ENCODE measurements at places on chromosomes 1 and 21.
A peak's percentile ranks its signal among the peaks of the same experiment; 100 is the strongest.

DNA sequence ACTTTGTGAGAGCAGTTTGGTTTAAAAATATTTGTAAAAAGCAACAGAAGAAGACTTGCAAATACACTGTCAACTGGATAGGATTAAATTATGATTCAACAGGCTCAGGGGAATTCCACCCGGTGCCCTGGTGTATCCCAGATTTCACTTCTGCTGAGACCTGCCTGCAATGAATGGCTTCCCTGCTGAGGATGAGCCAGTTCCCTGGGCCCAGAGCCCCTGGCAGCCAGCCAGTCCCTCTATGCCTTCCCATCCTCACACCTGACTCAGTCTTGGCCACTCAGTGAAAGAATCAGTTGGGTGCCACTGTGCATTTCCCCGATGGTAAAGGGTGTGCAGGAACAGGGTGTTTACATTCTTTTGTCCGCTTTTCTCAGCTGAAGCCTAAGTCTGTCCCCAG lies 64.4 kb downstream of the KCTD3 start:
- DNase-seq, result peak; percentile 63

DNA sequence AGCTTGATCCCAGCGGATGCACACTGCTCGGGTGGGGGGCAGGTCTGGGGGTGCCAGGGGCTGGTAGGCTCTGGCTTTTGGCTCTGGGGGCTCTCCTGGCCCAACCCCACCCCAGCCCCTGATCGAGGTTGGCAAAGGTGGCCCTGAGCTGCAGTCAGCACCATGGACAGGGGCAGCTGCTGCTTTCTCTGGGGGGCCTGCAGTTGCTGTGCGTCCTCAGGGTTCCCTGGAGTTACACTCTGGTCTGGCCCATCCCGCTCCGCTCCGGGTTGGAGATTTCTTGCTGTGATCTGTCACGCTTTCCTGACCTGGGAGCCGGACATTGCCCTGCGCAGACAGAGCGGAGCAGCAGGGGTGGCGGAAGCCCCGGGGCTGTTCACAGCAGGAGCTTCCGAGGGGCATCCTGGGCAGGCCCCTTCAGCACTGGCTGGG lies 8.0 kb upstream of the PLCH2 start:
- no peak for DNase-seq

GRCh38 chr1:167092653-167093052 lies 1.2 kb upstream of the STYXL2 start:
- DNase-seq, result no peak

DNA sequence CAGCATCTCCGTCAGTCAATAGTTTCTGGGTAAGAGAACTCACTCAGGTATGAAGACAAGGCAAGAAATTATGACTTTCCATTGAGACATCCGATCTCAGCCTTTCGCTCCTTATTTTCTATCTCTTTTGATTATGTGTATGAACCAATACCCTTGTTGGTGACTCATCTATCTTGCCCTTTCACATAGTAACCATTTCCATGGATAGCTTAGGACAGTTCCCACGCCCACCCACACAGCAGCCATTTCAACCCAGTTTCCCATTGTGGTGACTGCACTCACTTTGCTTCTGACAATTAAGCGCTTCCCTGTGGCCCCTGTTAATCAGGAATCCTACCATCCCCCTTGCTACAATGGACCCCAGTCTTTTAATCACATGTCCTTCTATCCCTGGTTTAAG lies 210.6 kb upstream of the ADGRL2 start:
- DNase-seq, result no peak

DNA sequence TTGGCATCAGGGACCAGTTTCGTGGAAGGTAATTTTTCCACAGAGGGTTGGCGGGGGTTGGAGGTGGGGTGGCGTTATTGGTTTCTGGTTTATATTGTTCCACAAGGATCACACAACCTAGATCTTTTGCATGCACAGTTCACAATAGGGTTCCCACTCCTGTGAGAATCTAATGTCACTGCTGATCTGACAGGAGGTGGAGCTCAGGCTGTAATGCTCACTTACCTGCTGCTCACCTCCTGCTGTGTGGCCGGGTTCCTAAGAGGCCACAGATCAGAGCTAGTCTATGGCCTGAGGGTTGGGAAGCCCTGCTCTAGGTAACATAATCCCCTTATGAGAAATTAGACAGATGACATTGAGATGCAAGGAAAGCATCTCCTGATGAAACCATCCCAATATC lies 12.6 kb downstream of the GBP5 start:
- DNase-seq, result no peak

GRCh38 chr1:160154790-160155189 lies 3.4 kb downstream of the ATP1A4 start:
- no peak for DNase-seq

- DNase-seq, result peak; percentile 28
Measured at GRCh38 chr1:227895828-227896685, 51.7 kb downstream of the WNT9A start.

DNA sequence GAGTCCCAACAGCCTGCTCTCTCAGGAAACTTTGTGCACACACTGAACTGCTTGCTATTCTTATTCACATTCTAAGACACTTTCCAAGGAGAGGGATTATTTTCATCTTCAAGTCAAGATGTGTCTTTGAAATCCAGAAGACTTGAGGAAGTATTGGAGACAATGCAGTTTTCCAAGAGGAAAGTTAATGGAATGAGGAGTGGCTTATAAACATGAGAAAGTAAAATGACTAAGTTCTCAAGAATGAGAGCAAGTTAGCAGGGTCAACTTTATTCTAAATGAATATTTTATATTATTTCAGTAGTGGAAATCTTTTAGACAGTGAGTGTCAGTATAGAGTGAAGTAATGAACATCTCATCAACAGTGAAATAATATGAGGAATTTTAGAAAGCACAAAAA lies 1239.3 kb downstream of the MRPL39 start:
- DNase-seq, result no peak

DNA sequence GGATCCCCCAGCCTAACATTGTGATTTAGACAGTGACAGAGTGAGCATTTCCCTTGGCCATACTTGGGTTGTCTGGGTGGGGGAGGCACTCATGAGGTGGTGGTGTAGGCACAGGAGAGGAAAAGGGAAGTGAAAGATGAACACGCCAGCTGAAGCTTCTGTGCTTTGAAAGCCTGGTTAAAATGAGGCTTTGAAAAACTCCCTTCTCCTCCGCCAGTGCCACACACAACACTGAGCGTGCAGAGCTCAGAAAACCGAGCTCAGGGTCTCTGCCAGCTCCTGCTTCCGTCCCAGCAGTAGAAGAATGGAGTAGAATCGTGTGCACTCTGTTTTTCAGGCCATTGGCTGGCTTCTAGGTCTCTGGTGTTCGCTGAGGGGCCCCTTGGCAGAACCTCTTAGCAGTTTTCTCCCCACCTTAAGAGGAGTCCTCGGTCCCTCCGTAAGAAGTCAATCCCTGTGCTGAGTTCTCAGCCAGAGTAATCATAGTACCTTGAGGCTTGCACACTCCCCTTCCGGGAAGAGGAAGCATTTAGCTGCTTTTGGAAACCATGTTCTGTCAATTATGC lies 12.9 kb downstream of the PLEKHM2 start:
- no peak for DNase-seq

DNA sequence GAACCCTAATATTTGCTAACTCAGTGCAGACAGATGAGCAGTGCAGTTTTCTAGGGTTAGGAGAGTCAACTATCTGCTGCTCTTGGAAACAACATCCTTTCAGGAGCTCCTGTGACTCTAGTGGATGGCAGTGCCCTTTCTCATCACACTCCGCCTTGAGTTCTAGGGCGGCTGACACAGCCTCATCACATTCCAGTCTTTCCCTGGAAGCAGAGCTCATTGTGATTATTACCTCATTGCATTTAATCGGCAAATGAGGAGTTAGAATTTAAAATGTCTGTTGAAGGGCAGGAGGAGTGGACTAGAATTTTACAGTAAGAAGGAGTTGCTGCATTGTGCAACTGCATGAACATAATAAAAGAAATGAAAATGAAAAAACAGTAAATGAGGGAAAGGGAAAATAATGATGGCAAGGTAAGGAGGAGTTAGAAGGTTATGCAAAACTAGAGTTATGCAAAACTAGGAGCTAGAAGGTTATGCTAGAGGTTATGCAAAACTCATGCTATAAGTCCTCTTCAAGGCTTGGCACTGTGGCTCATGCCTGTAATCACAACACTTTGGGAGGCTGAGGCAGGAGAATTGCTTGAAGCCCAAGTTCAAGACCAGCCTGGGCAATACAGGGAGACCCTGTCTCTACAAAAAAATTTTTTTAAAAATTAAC lies 6.9 kb upstream of the PTGFRN start:
- DNase-seq, result no peak

DNA sequence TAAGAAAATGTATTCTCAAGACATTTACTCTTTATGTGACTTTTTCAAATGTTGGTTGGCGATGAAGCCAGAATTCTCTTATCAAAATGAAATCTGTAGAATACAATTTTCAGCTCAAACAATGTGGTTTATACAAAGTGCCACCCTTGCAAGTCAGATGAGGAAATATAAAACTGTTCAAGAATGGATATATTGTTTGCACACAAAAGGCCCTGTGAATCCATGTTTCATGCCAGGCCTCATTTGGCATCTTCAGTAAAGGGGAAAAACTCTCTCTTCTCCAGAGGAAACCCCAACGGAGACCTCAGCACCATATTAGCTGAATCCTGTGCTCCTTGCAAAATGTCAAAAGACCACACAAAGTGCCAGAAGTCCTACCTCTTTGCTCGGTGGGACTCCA lies 310.4 kb downstream of the RRAGC start:
- DNase-seq, result no peak

GRCh38 chr1:1001057-1001783 lies 1.3 kb upstream of the HES4 start:
- DNase-seq, result peak; percentile 36

DNA sequence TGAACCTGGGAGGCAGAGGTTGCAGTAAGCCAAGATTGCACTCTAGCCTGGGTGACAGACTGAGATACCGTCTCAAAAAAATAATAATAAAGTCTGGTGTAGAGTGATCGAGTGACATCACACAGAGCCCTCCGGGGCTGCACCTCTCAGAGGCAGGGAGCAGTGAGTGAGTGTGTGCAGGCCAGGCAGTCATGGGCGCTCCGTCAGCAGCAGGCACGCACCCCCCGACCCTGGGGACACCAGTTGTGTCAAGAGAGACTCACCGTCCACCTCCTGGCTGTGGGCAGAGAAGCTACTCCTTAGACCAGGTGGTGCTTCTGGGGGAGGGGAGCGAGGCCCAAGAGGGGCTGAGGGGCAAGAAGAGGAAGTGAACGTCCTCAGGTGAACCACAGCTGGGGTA lies 91.8 kb downstream of the SIK1 start:
- no peak for DNase-seq

DNA sequence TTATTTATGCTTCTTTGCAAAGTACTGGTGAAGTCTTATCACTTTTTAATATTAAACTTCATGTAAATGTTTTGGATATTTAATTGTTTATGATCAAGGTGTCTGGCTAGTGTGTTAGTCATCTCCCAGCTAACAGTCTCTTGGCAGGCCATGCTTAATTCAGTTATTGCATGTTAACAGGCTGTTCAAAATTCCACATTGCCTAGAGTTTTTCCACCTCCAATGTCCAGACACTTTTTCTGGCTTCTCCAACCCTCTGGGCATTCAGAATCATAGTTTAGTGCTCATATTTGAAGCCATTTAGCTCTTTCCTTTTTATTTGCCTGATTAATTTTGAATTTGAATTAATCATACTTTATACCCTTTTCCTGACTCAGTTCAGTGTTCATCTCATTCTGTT lies 69.2 kb downstream of the OLFML2B start:
- DNase-seq, result no peak

DNA sequence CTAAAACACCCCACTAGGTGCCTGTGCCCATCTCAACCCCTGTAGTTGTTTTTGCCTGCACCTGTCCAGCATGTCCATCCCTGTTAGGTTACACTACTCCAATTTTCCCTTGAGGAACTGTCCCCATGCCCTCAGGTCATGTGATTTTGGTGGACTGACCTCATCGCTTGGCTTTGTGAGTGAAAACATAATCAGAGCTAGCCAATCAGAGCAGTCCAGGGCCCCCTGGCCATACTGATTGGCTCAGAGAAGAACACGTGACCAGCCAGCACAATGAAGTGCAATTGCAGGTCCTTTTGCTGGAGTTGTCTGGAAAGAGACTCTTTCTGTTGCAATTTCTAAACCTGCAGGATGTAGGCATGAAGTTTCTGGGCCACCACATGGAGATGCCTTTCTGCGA lies 303.3 kb upstream of the PROX1 start:
- no peak for DNase-seq

- DNase-seq, result peak; percentile 54
Measured at GRCh38 chr1:41241749-41242341, at the start of gene SCMH1. SCMH1 (minus strand) TSS chr1:41242306; CDS start chr1:41186133, 56,173 bp downstream.

DNA sequence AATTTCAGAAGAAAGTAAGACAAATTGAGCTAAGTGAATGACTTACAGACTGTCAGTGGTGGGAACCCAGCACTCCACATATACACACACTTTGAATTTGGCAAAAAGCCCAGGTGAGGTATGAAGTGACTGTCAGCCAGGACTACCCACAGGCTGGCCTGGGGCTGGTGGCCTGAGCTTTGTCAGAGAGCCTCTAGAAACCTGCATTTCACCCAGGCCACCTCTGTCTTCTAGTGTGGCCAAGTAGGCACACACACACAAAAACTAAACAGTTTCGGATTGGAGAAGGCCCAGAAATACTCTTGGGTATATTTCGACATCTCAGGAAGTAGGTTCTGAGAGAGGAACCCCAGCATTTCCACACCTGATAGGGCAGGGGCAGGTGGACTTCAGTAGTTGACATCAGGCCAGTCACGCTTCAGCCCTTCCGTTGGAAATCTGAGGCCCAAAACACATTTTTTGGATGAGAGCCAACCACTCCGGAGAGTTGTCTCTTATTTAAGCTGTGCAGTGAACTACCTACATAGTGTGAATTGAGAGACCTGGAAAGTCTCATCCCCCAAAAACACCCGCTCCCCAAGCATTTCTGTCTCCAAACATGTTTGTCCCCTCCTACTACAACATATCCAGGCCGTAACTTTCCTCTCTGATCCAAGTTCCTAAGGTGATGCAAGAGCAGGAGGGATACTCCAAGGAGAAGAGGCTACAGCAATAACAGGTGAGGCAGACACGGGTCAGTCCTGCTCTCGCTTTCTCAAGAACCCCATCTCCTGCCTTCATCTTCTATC lies 167.2 kb upstream of the PROX1 start:
- DNase-seq, result no peak

GRCh38 chr1:21865943-21866706 lies 54.1 kb downstream of the LDLRAD2 start:
- no peak for DNase-seq

- no peak for DNase-seq
Measured at GRCh38 chr21:41403966-41404365, 22.1 kb upstream of the MX1 start.

- no peak for DNase-seq
Measured at GRCh38 chr1:32868806-32869455, 1.8 kb downstream of the FNDC5 start.

DNA sequence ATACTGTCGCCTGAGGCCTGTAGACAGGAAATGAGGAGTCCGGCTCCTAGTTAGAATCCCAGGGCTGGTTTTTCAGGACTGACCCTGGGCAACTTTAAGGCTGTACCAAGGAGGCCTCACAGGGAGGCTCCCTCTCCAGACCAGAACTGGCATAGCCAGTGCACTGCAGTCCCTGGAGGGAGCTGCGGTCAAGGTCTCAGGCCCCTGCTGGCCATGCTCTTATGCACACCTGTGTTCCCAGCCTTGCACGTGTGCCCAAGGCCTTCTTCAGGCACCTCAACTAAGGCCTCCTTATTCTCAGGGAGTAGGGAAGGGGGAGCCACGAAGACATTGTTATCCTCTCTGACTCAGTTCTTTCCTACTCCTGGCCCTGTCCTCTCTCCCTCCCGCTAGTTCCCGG lies 22.0 kb upstream of the IFNAR1 start:
- DNase-seq, result no peak

- peak; percentile 69 for DNase-seq
Measured at GRCh38 chr1:8116894-8117264, 90.8 kb upstream of the ERRFI1 start.

GRCh38 chr1:98047171-98047570 lies 126.3 kb upstream of the DPYD start:
- no peak for DNase-seq

All from EL (cell line).